ENCODE measurements at places on chromosomes 11 and 22.

DNA sequence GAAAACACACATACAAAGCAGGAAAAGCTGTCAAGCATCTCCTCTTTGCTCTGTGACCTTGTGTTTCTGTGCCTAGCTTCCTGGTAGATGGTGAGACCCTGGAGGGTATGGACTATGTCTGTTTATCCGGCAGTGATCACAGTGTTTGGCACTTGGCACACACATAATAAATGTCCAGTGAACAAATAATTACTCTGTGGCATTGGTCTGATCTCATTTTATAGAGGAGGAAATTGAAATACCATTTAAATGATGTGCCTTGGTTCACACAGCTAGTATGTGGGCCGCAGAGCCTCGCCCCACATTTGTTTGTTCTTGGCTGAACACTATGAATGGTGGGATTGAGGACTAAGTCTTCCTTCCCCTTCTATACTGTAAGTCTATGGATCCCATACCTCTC, 104.7 kb upstream of the SPON1 start:
- peak; percentile 3 for DNase-seq

DNA sequence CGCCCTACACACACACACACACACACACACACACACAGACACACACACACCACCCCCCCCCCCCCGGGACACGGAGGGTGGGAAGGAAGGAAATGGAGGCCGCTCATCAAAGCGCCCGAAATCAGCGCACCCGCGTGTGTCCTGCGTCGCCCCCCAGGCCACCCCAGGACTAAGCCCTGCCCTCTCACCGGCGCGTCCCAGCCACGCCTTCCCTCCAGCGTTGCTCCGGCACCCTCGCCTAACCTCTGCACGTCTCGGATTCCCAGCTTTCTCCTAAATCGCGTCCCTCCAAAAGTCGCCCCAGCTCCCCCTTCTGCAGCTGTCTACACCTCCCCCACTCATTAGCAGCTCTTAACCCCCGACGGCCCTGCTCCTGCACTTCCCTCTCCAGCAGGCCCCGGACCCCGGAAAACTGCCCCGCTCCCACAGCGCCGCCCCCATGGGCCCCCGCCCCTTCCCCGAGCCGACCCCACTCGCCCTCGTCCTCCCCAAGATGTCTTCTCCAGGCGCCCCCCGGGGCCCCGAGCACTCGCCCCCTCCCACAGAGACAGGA, 557 bp downstream of the PACSIN2 start:
- no peak for DNase-seq

- no peak for DNase-seq
These were observed 362.3 kb upstream of the KIRREL3 start for GRCh38 chr11:127362754-127363308.

DNA sequence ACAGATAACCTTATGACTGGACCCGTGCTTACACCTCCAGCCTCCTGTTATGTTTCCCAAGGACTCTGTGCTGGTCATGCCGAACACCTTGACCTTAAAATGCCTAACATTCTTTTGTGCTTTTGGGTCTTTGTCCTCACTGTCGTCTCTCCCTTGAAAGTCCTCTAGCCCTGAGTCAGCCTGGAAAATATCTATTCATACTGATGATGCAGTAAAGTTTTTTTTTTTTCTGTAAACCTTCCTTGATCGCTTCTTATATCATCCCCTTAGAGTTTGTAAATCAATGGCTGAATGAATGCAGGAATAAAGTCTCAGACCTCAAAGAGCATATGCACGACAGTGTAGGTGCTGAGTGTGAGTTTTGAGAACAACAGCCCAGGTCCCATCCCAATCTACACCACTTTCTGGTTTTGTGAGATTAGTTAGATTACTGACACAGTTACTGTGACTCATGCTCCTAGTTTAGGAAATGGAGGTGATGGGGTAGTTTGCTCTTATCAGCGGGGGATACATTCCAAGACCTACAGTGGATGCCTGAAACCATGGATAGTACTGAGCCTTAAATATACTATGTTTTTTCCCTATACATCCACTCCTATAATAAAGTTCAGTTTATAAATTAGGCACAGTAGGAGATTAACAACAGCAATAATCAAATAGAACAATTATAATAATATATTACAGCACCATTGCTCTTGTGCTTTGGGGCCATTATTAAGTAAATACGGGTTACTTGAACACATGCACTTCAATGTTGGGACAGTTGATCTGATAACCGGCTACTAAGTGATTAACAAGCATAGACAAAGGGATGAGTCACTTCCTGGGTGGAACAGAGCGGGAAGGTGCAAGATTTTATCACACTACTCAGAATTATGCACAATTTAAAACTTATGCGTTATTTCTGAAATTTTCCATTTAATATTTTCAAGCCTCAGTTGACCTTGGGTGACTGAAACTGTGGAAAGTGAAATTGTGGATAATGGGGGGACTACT, 8.6 kb downstream of the TCN1 start:
- DNase-seq: no peak

- peak; percentile 18 for DNase-seq
These were observed 21.7 kb upstream of the TNRC6B start for GRCh38 chr22:40156001-40156516.

DNA sequence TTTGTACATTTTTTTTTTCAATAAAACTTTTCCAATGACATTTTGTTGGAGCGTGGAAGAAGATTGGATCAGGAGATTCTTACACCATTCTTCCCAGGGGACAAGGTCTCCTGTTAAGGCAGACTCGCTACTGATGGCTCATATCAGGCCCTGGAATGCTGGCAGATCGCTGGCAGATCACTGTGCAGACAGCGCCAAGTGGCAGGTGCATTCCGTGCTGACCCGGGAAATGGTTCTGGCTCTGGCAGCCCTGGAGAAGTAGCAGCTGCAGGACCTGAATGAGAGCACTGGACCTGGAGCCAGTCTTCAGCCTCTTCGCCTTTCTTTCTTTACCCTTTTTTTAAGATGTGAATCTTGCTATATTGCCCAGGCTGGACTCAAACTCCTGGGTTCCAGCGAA, 10.7 kb downstream of the SERPINH1 start:
- no peak for DNase-seq

GRCh38 chr11:85902353-85902752, 47.2 kb downstream of the CCDC83 start:
- DNase-seq: no peak

Data from T47D (cell line).